ENCODE measurements at places on chromosomes 3 and 15.

- DNase-seq: no peak
Measured at GRCh38 chr15:30044377-30044776, 38.4 kb upstream of the GOLGA8J start.

GRCh38 chr3:71907996-71908395 lies 123.0 kb upstream of the PROK2 start:
- DNase-seq: no peak

GRCh38 chr3:135864060-135864459 lies 101.5 kb upstream of the PPP2R3A start:
- DNase-seq: no peak

DNA sequence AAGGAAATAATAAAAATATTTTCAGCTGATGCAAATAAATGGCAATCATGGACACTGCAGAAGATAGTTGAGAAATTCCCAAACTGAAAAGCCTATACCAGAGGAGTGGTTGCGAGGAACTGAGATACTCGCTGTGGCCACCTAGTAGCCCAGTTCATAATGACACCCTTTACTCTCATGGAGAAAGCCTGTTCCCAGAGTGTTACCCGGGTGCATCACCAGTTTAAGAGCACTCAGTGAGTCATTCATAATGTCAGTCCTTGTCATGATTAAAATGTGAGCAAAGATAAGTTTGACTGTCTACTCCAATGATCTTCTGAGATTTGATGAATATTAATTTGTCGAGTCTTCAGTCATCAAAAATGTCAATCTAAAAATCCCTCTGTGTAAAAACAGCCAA lies 138.4 kb upstream of the LRRC3B start:
- no peak for DNase-seq

GRCh38 chr3:62582495-62583172 lies 209.3 kb upstream of the FEZF2 start:
- DNase-seq: no peak

- no peak for DNase-seq
Measured at GRCh38 chr15:35256141-35256540, 171.0 kb upstream of the NANOGP8 start.

DNA sequence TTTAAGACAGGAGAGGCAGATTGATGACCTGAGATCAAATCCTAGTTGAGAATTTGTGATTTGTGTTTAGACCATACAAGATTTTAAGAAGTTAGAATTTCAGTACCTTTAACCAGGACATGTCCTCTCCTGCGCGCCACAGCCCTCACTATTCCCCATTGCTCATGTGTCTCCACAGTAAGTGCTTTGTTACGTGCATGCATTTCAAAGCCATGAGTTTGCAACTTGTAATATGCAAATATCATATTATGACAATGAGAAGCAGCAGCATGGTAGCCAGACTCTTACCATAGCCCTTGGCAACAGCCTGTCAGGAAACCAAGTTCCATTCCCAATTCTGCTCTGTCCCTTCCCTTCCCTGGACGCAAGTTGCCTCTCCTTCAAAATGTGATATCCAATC lies 73.3 kb upstream of the ATP13A5 start:
- no peak for DNase-seq

DNA sequence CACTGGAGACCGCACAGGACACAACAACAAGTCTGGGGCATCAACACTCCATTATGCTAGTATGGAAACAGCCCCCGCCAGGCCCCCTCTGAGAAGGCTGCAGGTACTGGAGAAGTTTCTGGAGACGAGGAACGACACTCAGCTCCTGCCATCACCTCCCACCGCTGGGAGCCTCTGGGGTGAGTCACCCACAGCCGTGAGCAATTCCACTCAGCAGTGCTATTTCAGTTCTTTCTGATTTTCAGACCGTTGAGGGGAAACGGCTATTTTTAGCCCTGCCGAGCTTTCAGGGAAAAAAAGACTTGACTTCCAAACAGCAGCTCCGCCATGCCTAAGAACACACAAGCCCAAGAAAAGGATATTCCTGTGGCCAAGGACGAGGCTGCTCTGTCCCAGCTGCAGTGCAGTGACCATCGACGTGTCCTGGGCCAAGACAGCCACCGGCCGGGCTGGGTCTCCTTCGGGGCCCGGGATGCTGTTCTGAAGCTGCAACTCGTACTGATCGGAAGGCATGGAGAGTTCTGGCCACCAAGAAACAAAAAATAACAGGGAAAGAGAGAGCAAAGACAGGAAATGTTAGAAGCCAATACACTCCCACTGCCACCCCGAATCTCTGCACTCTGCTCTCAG lies 40.8 kb downstream of the NUP210 start:
- DNase-seq: no peak

DNA sequence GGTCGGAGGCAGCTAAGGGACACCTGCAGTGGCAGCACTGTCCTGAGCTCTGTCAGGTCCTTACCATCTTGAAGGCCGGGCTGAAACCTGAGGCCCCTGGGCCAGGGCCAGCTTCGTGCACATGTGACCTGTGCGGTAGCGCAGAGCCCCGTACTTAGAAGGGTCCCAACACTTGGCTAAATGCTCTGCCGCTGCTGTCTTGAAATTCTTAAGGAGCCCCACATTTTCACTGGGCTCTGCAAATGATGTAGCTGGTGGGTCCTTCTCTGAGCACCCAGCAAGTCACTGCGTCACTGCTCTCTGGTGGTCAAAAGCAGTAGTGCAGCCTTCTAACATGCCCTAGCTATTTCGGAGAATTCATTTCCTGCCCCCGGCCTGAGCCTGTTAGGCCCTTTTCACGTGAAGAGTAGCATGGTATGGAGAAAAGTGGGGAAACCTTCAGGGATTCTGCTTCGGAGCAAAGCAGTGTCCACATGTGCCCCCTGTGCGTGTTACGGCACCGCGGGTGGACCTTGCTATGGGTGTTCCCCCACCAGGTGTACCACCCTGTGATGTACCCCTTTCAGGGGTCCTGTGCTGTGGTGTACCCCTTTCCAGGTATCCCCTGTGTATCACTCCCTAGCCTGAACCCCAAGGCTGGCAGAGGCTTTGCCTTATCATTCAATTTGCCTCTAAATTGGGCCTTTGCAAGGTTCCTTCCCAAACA lies 79.7 kb downstream of the TMEM266 start:
- peak; percentile 60 for DNase-seq

- no peak for DNase-seq
Measured at GRCh38 chr3:12840591-12841148, 695 bp downstream of the RPL32 start.

GRCh38 chr3:10738688-10739372 lies 77.2 kb upstream of the SLC6A11 start:
- peak; percentile 43 for DNase-seq

- DNase-seq: no peak
Measured at GRCh38 chr3:188881954-188882641, 289.7 kb upstream of the TPRG1 start.

DNA sequence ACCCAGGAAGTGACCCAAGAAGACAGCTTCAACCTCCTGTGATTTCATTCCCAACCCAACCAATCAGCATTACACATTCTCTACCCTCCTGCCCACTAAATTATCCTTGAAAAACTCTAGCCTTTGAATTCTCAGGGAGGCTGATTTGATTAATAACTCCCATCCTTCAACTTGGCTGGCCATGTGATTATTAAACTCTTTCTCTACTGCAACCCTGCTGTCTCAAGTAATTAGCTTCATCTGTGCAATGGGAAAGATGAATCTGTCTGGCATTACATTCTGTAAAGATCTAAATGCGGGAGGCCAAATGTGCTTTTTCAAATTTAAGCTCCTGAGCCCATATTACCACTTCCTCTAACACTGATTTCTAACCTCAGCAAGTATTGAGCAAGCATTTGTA lies 95.9 kb upstream of the STT3B start:
- DNase-seq: no peak

DNA sequence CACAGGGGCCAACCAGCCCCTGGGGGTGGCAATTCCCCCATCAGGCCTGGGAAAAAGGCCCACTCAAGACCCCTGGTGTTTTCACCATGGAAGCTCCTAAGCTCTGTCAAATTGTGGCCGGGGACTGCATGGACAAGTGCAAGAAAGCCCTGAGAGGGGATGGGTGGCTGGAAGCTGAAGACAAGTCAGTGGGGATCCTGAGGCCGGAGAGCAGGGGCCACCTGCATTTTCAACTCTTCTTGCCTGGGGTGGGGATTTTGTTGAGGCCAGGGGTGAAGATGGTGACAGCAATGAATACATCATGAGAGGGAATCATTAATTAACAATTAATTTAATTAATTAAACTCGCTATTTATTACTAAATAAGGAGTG lies 33.9 kb downstream of the FEM1B start:
- DNase-seq: no peak

DNA sequence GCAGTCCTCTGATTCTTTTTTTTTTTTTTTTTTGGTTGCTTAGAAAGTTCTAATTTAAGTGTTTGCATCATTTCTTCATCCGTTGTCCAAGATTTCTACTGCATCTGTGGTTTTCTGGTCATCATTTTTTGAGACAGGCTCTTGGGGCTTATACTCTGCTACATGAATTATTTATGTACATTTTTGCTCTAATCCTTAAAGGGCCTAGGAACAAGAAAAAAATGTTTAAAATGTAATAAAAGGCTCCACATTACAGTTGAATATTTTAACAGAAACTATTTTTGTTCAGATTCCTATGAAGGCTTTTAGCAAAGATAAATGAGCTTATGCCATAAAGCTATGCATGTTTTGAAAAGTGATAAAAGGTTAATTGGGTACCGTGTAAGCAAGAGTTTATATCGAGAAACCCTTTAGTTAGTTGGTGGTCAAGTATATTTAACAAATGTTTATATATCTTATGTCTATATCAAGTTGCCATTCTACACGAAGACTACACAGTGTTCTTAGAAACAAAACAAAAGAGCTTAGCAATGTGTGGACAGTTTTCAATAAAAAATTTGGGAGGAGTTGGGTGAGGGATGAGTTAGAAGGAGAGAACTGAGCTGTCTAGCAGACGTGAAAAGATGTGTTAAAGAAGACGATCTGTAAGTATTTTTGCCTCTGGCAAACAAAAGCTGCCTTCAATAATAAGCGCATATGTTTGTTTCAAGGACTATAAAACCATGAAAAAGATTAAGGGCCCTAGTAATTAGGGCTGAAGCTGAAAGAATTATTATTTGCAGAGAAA lies 563.6 kb upstream of the NAALADL2 start:
- DNase-seq: no peak

DNA sequence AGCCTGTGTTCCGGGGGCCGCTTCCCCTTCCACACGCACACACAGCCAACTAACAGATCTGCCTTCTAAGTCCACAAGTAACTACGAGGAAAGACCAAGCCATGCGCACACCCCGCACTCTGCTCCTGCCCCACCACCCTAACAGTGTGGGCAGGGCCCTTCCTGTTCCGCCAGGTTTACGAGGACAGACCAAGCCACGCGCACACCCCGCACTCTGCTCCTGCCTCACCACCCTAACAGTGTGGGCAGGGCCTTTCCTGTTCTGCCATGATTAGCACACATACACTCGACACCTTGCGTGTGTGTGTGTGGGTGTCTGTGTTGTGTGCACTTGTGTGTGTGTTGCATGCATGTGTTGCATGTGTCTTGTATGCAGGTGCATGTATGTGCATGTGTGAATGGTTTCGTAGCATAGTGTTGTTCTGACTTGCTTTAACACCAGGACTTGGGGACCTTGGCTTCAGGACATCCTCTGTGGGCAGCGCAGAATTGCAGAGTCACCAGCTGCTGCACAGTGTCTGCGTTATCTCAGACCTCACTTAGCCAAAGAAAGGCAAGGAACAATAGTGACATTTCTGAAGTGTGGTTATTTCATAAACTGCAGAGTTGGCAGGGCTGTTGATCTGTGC lies 114.4 kb downstream of the CHSY1 start:
- no peak for DNase-seq

DNA sequence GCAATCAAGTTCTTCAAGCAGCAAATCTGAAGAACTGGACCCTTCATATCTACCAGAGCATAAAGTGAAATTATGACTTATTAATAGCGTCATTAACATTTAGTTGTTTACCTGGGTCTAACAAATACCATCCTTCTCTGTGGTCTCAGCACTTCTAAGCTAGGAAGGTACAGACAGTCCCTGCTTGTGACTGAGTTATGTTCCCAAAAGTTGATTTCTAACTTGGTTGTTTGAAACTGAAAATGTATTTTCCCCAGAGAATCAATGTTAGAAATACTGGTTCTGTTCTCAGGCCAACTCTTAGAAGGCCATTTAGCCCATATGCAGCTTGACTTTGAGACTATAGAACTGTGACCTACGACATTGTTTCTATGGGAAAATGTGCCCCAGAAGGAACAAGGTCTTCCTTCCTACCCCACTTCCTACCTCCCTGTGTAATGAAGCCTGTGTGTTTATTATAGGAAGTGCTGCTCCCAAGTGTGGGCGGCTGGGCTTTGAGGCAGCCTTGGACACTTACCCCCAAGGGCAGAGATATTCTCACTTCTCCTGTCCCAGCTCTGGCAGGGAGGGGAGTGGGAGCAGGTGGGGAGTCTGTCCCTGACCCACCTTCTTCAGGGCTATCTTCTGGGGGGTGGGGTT lies 12.2 kb upstream of the MAPK6 start:
- no peak for DNase-seq

DNA sequence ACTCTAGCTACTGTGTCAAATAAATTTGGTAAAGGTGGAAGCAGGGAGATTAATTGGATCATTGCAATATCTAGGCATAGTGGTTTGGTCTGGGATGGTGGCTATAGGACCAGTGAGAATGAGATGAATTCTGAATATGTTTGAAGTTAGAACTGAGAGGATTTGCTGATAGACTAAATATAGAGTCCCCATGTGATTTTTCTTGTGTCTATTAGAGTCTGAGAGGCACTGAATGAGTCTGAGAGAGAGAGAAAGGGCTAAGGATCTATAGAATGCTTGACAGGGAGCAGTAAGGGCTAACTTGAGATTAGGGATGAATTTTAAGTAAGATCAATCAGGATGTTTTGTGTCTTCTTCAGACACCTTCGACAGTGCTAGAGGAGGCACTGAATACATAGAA lies 77.9 kb upstream of the CHL1 start:
- DNase-seq: no peak

All from stimulated activated CD8-positive, alpha-beta memory T cell treated with anti-CD3 and anti-CD28 coated beads, Interleukin-7, amount 100 ng/mL, for 1 hour (primary cell).